GM13976 (cell line): ENCODE measurements at places on chromosomes 6 and 20.
A peak's percentile ranks its signal among the peaks of the same experiment; 100 is the strongest.

DNA sequence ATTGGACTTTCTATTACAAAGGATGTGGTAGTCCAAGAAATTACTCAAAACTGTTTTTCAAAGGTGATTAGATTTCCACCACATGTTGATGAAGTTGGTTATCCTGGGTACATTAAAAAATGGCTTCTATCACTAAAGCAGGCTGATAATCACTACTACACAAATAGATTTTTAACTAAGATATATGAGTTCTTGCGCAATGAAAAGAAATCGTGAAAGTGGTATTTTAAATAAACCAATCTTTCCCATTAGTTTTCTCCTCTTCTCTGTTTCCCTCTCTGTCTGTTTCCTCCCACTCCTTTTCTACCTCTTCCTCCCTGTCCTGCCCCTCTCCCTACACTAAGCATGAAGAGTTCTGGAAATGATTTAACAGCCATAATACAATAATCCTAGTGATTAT is 487.9 kb upstream of the CITED2 start:
- DNase-seq = no peak

DNA sequence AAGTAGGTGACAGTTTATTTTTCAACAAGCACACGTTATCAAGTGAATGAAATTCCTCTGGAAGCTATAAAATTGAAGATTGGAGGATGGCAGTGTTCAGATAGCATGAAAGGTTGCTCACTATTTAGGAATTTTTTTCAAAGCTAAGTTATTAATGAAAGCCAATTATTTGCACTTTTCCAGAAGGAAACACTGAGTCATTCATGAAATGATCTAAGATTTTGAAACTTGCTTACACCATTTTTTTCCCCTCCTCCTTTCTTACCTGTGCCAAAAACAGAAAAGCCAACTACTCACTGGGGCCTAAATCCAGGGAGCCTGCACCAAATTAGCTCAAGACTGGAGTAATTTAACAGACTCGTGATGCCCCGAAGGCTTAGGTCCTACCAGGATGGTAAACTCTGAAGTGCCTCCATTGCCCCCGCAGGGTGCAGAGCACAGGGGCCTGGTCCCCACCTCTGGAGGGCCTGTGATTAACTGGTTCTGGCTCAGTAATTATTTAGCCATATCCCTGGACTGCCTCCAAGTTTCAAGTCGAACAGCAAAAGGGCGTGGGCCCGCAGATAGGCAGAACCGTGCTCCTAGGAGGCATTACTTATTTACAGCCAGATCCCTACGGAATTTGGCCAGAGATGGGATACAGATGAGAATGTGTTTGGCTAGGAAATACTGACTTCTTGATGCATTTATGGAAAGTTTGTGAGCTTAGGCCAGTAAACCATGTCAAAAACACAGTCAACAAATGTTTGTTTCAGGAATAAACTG is 28.0 kb upstream of the ZNF217 start:
- DNase-seq = no peak

DNA sequence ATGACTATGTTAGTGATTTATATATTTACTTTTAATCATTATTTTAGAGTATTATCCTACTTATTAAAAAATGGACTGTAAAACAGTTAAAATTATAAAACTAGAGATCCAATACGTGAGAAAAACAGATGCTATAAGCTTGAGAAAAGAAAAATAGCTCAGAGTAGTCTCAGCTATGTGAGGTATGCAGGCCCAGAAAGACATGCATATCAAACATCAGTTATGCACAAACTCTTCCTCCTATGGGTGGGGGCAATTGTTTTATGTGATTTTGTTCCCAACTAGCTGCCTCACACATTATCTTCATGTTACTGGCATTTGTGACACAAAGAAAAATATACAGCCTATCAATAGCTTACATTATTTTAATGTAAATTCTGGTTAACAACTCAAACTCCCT is 28.8 kb downstream of the RARS2 start:
- DNase-seq = no peak

GRCh38 chr6:116139917-116140316 is 14.0 kb upstream of the COL10A1 start:
- DNase-seq = no peak

- no peak for DNase-seq
These were observed 15.0 kb downstream of the DLGAP4 start for GRCh38 chr20:36320898-36321695.

- no peak for DNase-seq
These were observed 37.1 kb downstream of the MAP1LC3A start for GRCh38 chr20:34595377-34596184.

DNA sequence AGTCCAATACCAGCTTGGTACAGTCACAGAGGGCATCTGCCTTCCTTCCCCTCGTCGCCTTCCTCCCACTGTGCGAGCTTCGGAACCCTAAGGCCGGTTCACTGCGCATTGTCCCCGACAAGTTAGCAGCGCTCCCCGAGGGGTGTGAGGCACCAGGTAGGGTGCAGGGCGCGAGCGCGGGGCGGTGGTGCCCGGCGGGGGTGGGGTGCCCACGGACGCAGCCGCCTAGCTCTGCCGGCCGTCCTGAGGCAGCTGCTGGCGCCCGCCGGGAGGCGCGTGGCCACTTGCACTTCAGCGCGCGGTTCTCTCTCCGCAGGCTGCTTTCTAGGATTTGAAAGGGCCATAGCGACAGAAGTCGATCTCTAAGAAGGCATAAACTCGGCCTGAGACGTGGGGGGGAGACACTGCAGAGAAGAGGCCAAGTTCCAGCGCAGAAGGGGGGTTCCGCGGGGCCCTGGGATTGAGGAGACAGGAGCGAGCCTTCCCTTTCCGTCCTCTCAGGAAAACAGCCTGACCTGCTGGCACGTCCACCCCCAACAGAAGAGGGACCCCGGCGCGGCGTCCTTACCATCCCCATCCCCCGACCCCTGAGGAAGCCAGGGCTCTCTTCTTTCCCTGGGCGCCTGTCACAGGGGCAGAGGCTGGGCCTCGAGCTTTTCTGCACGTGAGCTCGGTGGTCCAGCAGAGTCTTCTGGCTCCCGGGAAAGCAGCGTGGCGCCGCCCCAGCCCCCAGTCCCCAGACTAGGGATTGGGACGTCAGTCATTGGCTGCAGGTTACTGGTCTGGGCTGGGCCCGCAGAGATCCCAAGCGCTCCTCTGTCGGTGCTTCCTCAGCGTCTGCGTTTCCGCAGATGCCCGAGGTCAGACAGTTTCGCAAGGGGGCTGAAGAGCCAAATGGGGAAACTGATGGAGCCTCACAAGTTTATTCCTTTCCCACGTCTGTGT is 15.6 kb upstream of the PRDM13 start:
- DNase-seq = peak; percentile 31

DNA sequence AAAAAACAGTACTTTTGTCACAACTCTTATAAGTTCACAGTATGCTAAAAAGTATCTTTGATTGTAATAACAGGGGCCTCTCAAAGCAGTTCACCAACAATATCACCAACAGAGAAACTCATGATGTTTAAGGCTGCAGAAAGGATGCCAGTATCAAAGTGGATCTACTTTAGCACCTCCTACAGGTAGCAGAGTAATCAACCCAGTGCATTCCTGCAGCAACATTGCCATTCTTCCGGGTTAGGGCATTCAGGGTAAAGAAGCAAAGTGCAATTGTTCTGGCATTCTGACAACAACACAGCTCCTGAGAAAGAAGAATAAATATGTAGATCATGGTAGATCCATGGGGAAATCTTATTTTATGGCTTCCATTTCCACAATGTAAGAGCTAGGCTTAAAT is 7.6 kb upstream of the SLC17A4 start:
- no peak for DNase-seq

DNA sequence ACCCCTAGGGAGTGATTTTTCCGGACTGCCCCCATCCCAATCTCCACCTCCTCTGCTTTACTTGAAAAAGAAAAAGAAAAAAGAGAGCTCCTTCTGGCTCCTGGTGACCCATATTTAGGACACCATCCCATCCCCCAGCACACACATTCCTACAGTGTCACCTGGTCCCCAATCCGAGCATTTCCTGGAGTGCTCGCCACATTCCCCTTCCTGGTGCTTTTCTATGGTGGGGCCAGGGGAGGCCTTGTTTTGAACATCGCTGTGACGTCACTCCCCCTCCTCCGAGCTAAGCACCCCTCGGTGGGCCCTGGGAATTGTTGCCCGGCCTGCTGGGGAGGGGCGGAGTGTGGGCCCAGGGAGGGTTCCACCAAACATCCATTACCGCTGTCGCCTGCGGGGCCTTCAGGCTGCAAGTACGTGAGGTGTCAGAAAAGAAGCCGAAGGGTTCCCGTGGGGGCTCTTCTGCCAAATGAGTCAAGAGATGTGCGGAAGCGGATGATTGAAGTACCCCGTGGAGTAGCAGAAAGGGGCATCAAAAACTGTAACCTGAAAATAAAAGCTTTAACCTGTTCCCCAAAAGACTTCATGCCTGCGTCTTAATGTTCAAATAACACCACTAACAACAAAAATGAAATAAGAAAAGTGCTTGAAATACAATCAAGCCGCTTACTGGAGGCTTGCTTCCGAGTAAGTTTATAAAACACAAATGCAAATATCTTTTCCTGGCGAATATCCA is 2.8 kb upstream of the FOXC1 start:
- no peak for DNase-seq

DNA sequence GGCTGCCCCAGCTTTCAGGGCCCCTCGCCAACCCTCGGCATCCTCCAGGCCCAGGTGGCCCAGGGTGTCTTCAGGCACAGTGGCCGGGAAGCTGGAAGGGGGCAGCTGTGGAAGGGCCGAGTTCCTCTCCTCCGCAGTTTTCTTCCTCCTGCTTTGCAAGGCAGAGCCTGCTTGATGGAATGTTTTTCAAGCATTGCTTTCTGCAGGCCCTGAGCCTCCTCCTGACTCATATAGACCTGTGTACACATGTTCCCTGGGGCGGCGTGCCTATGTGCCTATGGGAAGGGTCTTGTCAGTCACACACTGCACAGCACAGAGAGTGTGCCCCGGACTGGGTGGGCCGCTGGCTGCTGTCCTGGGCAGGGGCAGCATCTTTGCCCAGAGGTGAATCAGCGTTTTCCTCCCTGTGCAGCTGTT is 107.5 kb downstream of the ERMARD start:
- no peak for DNase-seq

- no peak for DNase-seq
These were observed 21.8 kb upstream of the BTBD3 start for GRCh38 chr20:11895861-11896387.

DNA sequence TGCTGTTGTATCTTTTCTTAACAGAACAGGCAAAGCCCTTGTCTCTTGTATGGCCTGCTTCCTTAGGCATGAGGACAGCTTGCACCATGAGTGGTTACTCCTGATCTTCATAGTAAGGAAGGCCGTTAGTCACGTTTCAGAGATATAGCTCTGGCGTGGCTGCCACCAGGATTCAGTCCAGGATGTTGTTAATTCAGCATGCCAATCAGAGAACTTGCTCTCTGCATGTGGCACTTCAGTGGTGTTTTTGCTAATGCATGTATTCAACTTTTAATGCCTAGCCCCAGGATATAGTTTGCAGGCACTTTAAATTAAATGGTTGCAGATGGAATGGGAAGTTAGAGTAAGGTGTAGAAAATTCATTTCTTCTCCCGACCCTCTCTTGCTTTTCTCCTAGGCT is 20.0 kb downstream of the ARFGEF2 start:
- no peak for DNase-seq

DNA sequence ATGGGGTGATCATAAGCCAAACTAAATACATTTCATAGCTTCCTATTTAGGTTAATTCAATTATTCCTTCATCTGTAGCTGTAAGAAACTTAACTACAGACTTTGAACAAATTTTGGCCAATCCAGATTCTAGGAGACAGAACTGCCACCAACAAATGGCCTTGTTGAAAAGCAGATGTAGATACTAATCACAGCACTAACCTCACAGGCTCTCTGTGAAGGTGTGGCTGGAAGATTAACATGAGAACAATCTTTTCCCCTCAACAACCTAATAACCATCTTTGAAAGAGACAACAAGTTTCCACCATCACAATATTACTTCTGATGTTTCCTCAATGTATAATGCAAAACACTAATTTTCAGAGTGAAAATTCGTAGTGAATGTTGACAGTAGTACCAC is 87.8 kb downstream of the SESN1 start:
- no peak for DNase-seq

DNA sequence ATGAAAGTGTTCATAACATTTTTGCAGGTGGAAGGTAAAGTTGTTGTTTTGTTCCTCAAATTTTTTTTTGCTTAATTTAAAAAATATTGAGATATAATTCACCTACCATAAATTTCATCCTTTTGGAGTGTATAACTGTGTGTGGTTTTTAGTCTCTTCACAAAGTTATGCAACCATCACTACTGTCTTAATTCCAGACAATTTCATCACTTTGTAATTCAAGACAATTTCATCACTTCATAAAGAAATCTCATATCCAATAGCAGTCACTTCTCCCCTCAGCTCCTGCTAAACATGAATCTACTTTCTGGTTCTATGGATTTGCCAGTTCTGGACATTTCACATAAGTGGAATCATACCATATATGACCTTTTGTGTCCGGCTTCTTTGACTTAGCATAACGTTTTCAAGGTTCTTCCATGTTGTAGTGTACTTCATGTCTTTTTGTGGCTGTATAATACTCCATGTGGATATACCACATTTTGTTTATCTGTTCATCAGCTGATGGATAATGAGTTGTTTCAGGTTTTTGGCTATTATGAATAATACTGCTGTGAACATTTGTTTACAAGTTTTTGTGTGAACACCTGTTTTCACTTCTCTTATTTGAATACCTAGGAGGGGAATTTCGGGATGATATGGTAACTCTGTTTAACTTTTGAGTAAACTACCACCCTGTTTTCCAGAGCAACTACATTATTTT is 18.8 kb downstream of the ZFAND3 start:
- no peak for DNase-seq

DNA sequence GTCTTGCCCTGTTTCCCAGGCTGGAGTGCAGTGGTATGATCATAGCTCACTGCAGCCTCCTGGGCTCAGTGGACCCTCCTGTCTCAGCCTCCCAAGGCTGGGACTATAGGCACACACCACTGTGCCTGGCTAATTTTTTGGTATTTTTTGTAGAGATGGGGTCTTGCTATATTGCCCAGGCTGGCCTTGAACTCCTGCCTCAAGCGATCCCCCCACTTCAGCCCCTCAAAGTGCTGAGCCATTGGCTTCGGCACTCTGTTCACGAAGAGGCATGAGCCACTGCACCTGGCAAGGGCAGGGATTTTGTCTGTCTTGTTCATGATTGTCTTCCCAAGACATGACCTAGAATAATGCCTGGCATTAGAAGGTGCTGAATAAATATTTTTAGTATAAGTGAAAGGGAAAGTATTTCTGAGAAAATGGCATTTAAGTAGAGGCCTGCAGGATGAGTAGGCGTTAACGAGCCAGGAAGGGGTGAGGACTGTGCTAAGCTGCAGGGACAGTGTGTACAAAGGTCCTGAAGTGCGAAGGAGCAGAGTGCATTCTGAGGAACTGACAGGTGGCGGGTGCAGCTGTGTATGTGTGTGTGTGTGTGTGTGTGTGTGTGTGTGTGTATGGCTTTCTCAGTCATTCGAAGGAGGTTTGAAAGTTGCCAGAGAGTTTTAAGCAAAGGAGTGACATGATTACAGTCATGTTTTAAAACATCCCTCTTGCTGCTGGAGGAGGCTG is 43.0 kb downstream of the VEGFA start:
- no peak for DNase-seq
